Activated T-cell treated with anti-CD3 and anti-CD28 coated beads, Interleukin-2, amount 50 U/mL, for 48 hours (primary cell): ENCODE measurements at places on chromosomes 16 and 17.

DNA sequence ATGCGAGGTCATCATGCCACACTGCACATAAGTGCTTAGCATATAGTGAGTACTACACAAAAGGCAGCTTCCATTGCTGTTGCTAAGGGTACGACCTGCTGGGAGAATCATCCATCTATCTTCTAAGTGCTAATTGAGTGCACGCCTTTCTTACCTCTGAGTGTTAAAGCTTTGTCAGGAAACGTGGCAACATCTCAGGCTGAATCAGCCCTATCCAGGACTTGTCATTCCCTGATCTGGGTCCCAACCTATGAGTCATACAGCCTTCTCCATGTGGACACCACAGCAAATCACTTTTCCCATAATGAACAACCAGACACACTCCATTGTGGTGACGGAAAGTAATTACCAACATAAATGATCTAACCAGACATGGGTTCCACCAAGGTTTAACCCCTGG is 201.1 kb upstream of the MAF start:
- no peak for DNase-seq

GRCh38 chr16:82042846-82043245 is 7.8 kb downstream of the HSD17B2 start:
- DNase-seq = no peak

- no peak for DNase-seq
These were observed 16.0 kb upstream of the SMIM5 start for GRCh38 chr17:75617218-75617617.

DNA sequence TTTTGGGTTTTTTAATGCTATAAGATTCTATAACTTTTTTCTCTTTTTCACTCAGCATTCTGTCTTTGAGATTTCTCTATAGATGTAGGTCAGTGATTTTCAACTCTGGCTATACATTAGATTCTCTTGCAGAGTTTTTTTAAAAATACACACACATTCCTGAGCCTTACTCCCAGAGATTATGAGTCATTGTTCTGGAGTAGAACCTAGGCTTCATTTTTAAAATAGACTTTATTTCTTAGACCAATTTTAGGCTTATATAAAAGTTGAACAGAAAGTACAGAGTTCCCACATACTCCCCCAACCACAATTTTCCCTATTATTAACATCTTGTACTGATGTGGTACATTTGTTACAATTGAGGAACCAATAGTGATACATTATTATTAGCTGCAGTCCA is 63.3 kb downstream of the CYB561 start:
- no peak for DNase-seq

- peak; percentile 70 for DNase-seq
These were observed 891 bp downstream of the CORO1A start for GRCh38 chr16:30184096-30184890.

GRCh38 chr17:75850928-75851692 is 4.0 kb downstream of the WBP2 start:
- no peak for DNase-seq

DNA sequence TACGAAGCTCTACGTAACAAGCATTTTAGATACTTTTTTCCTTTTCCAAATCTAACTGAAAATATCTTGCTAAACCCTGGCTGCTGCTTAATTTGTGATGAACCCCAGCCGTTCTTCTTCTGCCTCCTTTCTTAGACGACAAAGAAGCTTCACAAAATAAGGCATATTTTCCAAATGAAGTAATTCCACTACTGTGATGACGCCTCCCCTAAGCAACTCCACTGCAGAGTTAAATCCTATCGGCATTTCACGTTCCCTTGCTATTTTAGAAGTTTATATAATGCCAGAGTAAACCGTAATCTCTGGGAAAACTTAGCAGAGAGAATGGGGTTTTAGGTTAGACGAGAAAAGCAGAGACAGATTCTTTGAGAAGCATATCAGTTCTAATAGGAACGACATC is 683.1 kb upstream of the SALL1 start:
- no peak for DNase-seq

DNA sequence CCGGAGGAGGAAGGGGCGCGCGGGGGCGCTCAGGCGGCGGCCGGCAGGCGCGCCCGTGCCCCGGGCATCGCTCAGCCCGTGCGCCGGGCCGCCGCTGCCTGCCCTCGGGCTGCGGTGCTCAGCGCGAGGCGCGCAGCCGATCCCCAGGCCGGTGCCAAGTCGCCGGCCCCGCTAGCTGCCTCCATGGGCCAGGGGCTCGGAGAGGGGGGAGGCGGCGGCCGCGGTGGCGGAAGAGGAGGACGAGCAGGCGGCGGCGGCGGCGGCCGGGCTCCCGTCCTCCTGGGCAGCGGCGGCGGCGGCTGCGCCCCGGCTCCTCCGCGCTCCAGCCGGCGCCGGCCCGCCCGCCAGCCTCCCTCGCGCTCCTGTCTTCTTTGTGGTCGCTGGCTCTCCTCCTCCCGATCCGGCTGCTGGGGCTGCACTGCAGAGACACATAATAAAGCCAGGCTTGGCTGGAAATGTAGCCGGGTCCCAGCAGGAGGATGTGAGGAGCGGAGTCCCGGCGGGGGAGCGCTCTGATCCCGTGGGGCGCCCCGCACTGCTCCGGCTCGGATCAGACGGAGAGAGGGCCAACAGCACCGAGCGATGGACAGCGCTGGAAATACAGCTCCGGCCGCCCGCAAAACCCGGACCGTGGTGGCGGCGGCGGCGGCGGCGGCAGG is 889 bp upstream of the ZNF423 start:
- peak; percentile 52 for DNase-seq

GRCh38 chr16:85910854-85911247 is 11.9 kb downstream of the IRF8 start:
- no peak for DNase-seq

GRCh38 chr17:80704381-80704819 is 159.8 kb downstream of the RPTOR start:
- no peak for DNase-seq

DNA sequence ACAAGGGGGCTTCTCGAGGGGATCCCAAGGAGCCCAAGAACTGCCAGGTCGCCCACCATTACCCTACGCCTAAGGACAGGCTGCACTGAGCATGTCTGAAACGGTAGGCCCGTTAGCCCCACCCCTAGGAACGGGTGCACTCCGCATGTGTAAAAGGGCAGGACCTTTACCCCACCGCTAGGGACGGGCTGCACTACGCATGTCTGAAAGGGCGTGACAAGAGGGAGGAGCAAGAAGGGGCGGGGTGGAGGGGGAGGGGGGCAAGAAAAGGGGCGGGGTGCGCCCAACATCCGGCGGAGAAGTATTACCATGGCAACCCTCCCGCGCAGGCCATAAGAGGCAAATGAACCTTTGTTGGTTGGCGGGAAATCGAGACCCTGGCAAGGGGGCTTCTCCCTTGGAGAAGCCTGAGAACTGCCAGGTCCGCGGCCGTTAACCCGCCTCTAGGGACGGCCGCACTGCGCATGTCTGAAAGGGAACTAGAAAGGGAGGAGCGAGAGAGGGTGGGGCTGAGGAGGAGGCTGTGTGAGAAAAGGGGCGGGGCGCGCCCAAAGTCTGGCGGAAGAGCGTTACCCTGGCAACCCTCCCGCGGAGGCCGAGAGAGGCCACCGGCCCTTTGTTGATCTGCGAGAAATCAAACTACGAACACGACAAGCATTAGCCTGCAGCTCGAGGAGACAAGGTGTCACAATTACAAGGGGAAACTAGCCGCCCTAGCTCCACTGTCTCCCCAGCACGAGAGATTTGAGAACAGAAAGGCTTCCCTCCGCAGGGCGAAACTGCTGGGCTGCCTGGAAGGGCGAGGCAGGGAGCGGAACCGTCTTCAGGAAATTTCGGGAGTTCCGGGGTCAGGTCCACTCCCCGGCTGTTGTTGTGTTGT is 2046.8 kb downstream of the TP53TG3F start:
- DNase-seq = no peak

DNA sequence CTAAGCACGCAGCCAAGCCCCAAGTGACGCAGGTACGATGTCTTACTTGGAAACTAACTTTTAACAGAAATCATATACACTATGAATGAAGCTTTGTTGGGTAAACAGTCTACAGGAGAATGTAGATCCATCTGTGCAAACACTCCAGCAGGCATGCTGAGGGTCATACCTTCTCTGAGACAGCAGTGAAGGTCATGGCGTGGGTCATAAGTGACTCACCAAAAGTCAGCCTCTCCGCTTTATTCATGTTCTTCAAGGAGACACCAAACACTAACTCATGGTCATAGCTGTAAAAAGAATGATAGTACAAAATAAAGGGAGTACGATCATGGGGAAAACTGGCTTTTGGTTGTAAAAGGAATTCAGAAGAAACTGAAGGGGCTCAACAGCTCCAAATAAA is 20.6 kb downstream of the BLMH start:
- DNase-seq = no peak

- DNase-seq = no peak
These were observed 9.1 kb downstream of the CBX2 start for GRCh38 chr17:79786930-79787643.

DNA sequence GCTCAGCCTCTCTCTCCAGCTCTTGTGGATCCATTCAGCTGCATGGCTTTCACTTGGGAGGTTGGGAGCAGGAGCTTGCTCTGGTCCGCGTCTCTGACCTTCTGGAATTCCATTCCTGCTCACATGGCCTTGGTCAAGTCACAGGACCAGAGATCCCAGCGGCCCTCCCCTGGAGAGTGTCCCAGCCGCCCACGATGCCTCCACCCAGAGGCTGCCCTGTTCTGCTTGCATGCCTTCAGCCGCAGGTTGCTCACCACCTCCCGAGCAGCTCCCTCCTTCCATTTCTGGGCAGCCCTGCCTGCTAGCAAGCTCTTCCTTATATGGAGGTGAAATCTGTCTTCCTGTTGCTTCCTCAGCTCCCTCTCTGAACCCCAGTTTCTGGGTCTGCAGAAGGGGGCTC is 32.6 kb downstream of the RAI1 start:
- no peak for DNase-seq

DNA sequence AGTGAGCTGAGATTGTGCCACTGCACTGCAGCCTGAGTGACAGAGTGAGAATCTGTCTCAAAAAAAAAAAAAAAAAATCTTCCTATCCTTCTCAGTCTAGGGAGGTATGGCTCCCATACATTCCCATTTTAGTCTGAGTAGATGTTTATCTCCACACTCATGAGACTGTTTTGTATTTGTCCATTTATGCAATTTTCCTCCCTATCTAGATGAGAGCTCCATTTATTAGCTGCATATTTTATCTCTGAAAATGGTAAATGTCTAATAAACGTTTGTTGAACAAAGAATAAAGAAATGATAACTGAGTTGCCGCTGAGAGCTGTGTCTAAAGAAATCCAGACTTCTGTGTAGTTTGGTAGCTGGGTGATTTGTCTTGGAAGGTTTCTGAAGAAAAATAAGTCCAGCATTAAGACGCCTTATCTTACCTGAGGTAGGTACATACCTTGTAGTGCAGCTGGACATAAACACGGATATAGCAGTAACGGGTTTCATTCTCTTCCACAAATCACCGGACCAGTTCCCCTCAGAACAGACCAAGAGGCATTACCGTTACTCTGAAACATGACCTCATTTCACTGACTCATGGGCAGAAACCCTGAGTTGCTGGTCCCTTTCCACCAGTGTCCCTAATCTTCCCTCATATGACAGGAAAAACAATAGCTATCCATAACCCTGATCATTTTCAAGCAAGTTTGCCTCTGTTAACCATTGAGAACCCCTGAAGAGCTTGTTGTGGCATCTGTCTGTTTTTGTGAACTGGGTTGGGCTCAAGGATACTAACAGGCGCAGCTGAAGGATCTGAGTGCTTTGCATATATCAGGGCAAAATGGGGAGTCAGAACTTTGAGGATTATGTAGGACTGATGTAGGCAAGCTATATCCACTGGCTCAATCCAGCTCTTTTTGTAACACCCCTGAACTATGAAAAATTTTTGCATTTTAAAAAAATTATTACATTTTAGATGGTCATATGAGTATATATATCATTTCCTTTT is 177.4 kb upstream of the XYLT1 start:
- DNase-seq = no peak

- peak; percentile 9 for DNase-seq
These were observed 6.3 kb upstream of the EXOSC6 start for GRCh38 chr16:70258065-70258464.

- DNase-seq = no peak
These were observed 69.5 kb downstream of the JPH3 start for GRCh38 chr16:87671715-87672270.

- no peak for DNase-seq
These were observed 18.3 kb downstream of the GP2 start for GRCh38 chr16:20308801-20309590.

DNA sequence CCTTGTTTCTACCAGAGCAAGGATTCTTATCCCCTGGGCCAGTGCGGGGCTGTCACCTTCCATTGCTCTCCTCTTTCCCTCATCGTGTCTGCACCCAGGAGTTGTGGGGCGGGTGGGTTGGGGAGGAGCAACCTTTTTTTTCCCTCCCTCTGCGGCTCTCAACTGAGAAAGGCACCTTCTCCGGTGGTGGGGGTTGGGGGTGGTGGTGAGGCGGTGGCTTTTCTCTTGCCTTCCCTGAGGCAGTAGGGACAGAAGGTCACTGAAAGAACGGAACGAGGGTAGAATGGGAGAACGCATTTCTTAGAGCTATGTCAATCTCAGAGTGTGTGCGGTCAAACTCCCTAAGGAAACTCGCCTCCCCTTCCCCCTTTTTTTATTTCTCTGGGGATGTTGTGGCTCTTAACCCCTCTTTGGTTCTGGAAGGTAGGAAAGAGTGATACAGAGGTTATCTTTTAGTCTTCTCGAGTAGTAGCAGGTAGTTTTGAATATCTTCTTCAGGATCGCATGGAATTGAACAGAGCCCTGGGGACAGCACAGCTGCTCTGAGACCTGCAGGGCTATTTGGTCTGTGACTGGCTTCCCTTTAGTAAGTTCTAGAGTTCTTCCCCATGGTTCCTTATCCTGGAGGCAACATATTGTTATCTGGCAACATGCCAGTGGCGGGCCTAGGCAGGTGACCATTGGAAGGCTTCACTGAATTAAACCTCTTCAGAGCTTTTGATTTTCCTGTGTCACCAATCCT is 994 bp downstream of the CLTC start:
- peak; percentile 66 for DNase-seq

DNA sequence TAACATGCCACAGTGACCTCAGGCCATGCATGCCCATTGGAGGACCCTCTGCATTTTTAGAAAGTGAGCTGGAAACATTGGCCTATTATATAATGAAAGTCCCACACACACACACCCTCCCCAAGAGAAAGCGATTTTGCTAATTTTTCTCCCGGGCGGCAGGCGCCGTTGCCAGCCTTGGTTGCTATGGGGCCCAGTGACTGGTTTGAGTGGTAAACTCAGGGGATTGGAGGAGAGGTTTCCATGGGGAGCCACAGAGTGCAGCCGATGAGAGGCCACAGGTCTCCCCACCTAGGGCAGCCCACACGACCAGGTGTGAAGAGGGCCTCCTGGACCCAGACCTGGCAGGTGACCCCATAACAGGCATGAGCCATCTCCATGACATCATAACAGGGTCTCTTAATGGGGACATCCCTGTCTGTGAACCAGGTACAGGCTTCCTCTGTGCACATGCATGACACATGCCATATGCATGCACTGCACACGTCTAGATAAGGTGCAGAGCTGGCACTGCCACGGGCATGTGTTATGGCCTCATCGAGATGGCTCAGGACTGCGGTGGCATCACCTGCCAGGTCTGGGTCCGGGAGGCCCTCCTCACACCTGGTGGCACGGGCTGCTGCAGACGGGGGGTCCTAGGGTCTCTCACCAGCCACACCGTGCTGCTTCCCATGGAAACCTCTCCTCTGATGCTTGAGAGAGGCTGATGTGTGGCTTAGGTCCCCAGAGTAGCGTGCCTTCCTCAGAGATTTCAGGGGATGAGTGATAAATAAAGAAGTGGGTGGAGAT is 144.1 kb downstream of the RBFOX3 start:
- no peak for DNase-seq

- no peak for DNase-seq
These were observed 122.6 kb downstream of the SOCS1 start for GRCh38 chr16:11133344-11133943.
